ENCODE measurements at places on chromosomes 1 and 21.

DNA sequence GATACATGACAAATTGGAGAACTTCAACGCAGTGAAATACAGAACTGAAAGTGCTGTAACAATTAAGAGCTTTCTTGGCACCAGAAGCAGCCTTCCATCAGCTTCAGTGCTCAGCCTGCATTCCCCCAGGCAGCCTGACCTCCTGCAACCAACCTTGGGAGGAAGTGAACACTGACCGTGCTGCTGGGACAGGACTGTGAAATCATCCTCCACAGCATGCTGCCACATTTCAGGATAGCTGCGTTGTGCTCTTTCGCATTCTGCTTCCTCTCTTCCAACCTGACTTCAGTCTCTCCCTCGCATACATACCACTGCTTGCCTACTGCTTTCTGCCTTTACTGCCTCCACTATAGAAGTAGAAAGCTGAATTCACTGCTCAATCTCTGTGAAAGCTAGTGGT lies 388.6 kb downstream of the RWDD3 start:
- DNase-seq: no peak

DNA sequence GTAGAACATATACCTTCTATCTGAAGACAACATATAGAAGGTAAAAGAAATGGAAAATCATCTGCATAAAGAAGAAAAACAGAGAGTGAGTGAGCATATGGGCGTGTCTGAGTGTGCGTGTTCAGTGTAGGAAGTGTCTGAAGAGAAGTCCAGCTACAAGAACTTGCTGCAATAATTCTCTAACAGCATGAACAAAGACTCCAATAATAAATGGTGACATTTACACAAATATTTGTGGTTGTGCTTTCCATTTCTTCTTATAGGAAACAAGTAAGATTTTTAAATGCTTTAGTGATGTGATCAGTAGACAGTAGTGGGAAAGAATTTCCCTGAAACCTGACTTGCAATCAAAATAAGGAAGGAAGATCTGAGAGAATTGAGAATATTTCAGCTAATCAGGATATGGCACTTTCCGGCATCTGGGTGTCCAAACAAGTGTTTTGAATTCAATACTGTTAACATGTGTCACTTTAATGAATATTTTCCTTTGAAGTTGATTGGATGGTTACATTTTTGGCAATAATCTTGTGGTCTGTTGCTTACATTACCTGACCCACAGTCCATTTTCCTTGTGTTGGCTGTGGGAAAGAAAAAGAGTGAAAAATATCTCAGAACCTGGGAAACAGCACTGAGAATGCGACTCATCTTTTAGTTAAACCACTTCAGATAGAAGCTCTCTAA lies 154.0 kb downstream of the TGFB2 start:
- DNase-seq: no peak

DNA sequence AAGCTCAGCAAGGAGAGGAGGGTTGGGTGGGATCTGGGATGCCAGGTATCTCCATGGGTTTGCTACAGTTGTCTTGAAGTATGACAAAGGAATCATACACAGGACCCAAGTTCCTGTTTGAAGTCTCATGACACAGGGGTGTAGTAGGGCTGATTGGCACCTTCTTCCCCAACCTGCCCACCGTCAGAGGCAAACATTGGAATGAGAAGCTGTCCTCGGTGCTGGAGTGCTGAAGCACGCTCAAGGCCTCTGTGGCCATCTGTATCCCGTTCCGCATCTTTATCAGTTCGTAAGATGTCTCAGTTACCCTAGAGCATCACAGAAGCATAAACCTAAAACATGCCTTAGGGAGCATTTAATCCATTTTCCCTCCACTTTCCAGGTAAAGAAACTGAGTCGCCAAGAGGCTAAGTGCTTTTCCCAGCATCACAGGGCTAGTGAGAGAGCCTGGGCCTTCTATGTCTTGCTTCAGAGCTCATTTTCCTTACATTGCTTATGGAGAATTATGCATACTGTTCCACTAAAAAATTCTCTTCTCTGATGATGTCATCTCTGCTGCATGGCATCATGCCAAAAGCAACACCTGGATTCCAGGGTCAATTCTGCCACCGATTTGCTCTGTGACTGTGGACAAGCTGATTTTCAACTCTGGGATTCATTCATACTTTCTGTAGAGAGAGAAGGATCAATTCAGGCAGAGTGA lies 34.2 kb downstream of the VWA5B1 start:
- DNase-seq: peak; percentile 16

- no peak for DNase-seq
Observed at GRCh38 chr1:172476218-172476811, 32.4 kb upstream of the PIGC start.

DNA sequence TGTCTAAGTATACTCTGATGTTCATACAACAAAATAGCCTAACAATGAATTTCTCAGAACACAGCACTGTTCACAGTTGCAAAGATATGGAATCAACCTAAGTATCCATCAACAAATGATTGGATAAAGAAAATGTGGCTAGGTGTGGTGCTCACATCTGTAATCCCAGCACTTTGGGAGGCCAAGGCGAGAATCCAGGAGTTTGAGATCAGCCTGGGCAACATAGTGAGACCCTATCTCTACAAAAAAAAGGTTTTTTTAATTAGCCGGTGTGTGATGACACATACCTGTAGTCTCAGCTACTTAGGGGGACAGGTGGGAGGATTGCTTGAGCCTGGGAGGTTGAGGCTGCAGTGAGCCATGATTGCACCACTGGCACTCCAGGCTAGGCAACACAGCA lies 10.7 kb downstream of the IFNAR2 start:
- DNase-seq: no peak

GRCh38 chr1:42961312-42962091 lies 2.8 kb upstream of the SLC2A1 start:
- DNase-seq: no peak

DNA sequence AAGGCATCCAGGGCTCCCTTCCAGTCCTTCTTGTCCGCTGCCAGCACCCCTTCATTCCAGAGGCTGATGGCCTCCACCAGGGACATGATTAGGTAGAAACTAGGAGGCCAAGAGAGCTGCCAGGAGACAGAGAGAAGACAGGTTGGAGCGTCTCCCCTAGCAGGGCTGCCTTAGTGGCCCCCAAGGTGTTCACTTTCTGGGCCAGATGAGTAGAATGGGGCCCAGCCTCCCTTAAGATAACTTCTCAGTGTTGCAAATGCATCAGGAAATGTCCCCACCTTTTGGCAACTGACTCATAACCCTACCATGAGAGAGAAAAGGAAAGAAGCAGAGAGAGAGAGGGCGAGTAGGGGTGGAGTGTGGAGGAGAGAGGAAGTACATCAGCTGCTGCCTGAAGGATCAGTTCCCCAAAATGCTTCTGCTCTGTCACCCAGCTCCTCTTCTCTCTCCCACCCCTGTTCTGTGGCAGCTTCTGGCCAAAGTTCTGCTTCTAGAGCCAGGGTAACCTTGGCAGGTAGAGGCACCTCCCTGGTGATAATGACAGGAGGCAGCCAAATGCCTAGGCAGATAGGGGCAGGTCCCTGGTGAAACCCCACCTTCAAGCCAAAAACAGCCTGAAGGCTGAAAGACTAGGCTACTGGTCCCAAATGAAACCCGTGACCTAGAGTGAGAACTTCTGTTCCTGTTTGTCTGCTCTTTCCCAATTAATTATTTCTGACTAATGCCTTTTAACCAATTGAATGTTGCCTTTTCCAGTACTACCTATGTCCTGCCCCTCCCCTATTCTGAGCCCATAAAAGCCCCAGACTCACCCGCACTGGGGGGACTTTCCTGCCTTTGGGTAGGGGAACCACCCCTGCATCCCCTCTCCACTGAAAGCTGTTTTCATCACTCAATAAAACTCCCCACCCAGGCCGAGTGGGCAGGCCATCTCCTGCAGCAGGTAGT lies at the start of gene NCF2:
Gene NCF2 (minus strand): TSS at position 216 of the 948 bp plus-strand sequence. CDS start 130 bp downstream, at position 86.
- DNase-seq: no peak

DNA sequence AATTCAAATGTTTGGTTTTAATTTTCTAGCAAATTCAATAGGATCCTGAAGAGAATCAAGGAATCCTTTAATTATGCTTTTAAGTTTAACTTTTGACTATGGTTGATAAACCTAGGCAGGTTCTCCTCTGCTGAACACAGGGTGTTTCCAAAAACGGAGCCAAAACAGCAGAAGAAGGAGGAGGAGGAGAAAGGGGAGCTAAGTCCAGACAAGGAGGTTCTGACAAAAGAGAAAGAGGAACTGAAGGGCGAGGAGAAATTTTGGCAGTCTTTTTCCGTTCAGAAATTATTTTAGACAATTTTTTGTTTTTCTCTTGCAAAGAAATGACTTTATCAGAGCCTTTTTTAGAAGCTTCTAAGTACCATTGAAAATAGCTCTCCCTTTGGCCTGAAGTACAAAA lies 33.2 kb upstream of the FNBP1L start:
- DNase-seq: no peak

- DNase-seq: no peak
Observed at GRCh38 chr1:91776068-91776794, 109.7 kb downstream of the TGFBR3 start.

DNA sequence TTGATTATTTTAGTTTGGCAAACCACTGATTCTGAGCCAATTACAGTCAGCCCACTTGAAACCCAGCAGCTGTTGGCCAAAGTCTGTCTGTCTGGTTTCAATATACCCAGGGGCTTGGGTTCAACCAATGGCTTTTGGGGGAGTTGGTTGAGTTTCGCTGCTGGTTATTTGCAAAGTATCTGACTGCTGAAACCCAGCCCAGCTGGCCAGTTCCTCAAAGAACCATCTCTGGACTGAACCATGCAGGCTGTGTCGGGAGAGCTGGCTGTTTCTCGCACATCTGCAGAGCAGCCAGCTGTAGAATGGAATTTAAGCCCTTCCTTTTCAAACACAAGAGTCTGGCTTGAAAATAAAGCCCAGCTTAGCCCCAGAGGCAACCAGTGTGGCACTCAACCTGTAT lies 66.0 kb upstream of the PAX7 start:
- DNase-seq: no peak

DNA sequence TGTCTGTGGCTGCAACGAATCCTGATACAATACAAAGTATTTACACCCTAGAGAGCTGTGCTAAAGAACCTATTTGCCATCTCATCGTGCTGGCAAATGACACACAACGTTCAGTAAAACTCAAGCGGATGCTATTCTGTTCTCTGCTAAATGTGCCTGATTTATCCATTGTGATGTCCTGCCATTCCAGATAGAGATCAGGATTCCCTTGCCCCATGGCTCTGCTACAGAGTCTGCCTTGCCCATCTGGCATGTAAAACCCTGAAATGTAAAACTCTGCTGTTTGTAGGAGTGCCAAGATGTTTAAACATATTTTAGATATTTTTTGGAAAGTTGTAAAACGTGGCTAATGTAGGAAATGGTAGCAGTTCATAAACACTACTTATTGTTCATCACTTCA lies 20.0 kb upstream of the IGSF5 start:
- DNase-seq: no peak

- DNase-seq: no peak
Observed at GRCh38 chr1:66356605-66357004, 177.3 kb upstream of the SGIP1 start.

DNA sequence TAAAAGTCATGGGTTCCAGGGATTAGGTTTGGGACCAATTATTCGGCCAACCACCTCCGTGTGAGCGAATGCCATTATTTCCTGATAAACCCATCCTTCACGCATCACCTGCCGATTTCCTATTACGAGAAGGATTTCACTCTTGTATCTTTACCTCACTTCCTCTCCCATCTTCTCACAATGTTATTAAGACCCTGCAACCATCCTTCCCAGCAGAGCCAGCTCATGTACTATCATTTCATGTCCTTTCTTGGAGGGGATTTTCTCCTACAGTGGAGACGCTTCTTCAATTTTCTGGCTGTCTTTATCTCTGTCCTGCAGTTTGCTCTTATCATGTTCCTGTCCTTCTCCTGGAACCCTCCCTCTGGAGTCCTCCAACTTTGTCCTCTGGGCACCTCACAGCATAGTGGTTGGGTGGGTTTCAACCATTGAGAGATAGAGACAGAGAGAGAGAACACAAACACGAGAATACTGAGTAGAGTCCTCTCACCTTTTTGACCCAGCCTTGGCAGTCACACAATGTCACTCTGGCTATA lies 192.2 kb downstream of the DYRK1A start:
- no peak for DNase-seq

GRCh38 chr1:203124546-203125317 lies 2.8 kb upstream of the ADORA1 start:
- peak; percentile 33 for DNase-seq

DNA sequence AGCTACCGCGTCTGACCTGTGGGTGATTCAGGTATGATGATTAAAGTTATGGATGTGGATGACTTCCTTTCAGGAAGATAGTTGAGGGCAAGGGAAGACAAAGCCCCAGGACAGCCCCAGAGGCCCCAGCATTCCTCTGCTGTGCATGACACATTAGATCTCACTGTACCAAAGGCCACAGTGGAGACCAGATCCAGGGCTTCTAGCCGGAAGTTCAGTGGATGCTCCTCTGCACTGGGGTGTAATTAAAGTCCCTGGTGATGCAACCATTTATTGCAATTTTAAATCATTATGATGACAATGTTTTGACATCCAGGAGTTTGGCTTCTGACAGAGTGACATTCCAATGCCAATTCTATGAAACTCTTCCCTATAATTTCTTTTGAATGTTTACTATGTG lies 5.0 kb downstream of the C4BPA start:
- no peak for DNase-seq

GRCh38 chr1:184520336-184520735 lies 133.5 kb downstream of the C1orf21 start:
- no peak for DNase-seq
